ENCODE measurements at places on chromosomes 7 and 10.

- DNase-seq, result peak; percentile 89
Measured at GRCh38 chr10:79335094-79335469, 12.2 kb upstream of the PPIF start.

DNA sequence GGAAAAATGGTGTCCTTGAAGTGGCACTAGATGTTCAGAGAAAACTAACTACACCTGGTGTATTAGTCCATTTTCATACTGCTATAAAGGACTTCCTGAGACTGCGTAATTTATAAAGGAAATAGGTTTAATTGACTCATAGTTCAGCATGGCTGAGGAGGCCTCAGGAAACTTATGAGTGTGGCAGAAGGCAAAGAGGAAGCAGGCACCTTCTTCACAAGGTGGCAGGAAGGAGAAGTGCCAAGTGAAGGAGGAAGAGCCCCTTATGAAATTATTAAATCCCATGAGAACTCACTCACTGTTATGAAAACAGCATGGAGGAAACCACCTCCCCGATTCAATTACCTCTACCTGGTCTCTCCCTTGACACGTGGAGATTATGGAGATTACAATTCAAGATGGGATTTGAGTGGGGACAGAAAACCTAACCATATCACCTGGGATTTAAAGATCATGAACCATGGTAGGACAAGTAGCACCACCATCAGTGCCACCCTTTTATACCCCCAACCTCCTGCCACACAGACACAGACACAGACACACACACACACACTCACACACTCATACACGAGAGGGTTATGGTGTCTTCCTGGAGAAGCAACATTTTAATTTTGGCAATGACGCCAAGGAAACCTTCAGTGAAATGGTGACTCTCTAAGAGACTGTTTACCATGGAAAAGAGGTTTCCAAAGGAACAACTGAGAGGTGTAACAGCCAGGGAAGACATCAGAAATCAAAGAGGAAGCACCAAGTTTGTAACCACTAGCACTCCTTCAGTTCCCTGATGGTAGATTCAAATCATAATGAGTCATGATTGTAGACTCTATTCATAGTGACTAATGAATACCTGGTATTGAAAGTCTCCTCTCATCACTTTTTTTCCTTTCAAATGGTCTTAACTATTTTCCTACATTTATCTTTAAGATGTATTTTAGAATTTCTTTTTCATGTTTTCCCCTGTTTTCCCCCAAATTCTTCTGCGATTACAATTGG is 41.8 kb upstream of the WNT16 start:
- DNase-seq, result no peak

GRCh38 chr10:14574291-14574690 is 200.4 kb downstream of the FAM107B start:
- no peak for DNase-seq

- DNase-seq, result no peak
Measured at GRCh38 chr7:51325908-51326307, 9.3 kb upstream of the COBL start.

DNA sequence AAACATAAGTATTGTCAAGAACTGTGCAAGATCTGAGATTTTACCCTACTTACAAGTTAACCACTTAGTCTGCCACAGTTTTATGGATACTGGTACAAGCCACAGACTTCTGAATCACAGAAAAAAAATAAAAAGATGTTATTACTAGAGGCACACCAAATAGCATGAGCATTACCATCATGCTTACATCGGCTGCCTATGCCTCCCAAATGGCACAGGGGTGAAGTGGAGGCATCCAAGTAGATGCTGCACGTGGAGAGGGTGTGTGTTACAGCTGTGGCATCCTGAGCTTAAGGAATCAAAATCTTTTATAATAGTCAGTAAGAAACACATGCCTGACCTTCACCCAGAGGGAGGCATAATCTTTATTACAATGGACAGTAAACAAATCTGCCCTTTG is 207.8 kb downstream of the TFEC start:
- DNase-seq, result no peak

DNA sequence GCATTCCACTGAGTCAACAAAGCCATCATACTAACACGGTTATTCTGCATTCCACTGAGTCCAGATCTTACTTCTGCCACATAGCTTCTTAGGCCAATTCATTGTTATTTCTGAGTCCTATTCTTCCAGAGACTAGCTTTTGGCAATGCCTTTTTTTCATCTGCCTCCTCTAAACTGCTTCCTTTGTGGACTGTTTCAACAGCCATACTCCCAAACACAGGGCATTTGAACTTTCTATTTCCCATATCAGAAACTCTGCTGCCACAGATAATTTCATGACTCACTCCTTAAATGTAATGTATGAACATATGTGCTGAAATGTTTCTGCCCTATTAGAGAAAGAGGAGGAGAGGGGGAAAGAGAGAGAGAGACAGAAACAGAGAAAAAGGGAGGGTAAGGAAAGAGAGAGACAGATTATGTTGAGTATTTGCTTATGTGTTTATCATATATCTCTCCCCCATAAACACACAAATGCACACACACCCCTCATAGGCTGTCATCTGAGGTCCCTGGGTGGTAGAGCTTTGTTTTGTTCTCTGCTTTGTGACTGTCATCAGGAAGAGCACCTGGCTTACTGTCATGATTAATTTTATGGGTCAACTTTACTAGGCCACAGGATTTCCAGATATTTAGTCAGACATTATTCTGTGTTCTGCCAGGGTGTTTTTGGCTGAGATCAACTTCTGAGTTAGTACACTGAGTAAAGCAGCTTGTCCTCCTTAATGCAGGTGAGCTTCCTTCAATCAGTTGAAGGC is 308.0 kb upstream of the KCND2 start:
- DNase-seq, result no peak
